ENCODE measurements at places on chromosomes 3 and 15.

DNA sequence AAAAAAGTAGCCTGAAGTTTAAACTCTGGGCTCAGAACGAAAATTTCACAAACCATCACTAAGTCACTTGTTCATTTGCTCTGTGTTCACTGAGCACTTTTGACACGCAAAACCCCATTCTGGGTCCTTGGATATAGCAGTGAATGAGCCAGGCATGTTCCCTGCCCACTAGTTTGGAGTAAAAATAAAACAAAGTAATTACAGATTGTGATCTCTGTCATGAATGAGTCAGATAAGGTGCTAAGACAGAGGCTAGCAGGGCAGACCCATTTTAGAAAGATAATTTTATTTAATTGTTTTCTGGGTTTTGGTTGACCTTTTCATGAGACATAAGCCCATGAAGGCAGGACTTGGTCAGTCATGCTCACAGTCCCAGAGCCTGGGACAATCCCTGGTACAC is 84.1 kb upstream of the ARHGEF3 start:
- no peak for DNase-seq

DNA sequence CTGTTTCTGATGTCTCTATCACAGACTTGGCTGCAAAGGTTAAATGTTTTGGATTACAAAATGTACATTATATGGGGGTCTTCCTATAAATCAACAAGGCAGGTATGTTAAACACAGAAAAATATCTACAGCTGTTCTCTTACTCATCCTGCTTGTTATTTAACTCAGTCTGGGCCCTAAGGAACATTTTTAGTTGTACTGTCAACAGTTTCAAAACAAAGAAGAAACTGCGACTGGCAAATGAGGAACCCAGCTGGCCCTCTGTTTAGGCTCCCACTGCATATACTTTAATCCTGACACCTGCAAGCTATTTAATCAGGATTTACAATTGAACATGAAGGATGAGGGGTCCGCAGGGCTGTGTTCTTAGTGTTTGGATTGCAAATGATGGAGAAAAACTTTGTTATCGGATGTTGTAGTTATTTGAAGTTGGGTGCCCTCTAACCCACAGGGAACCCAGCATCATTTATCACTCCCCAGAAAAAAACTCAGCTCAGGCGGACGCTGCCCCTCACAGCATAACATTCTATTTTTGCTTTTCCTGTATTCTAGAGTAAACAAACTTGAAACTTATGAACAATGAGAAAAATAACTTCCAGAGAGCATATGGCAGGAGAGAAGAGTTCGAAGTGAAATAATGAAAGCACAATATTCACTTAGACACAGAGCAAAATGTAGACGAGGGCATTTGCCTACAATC is 91.2 kb downstream of the POLR2M start:
- no peak for DNase-seq

DNA sequence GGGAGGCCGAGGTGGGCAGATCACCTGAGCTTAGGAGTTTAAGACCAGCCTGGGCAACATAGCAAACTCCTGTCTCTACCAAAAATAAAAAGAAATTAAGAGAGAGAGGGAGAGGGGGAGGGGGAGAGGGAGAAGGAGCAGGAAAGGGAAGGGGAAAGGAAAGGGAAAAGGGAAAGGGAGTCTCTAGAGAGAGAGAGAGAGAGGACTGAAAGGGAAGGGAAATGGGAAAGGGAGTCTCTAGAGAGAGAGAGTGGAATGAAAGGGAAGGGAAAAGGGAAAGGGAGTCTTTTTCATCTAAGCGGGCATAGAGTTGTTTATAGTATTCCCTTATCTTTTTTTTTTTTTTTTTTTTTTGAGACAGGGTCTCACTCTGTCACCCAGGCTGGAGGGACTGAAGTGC is 148.1 kb downstream of the NEO1 start:
- no peak for DNase-seq

GRCh38 chr3:34504366-34504765 is 705.9 kb downstream of the PDCD6IP start:
- no peak for DNase-seq

- no peak for DNase-seq
Measured at GRCh38 chr3:141960731-141961130, 84.3 kb downstream of the ATP1B3 start.

- no peak for DNase-seq
Measured at GRCh38 chr3:71402280-71402679, 181.2 kb downstream of the FOXP1 start.

- no peak for DNase-seq
Measured at GRCh38 chr3:149989307-149989706, 18.6 kb upstream of the PFN2 start.

DNA sequence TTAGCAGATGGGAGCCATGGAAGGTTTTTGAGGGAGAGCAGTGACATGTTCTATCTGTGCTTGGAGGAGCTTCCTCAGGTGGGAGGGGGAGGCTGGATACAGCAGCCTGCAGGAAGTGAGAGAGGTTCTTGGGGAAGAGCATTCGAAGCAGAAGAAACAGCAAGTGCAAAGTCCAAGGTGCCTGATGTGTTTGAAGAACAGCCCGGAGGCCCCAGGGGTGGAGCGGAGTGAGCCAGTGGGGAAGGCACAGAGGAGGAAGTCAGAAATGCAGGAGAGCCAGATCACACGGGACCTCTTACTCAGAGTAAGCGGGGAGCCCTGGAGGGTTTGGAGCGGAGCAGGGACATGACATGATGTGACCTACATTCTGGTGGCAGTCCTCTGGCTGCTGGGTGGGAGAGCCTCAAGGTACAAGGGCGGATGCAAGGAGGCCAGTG is 10.8 kb downstream of the ITGA11 start:
- no peak for DNase-seq

- peak; percentile 65 for DNase-seq
Measured at GRCh38 chr15:51038162-51038973, 56.3 kb downstream of the TNFAIP8L3 start.

DNA sequence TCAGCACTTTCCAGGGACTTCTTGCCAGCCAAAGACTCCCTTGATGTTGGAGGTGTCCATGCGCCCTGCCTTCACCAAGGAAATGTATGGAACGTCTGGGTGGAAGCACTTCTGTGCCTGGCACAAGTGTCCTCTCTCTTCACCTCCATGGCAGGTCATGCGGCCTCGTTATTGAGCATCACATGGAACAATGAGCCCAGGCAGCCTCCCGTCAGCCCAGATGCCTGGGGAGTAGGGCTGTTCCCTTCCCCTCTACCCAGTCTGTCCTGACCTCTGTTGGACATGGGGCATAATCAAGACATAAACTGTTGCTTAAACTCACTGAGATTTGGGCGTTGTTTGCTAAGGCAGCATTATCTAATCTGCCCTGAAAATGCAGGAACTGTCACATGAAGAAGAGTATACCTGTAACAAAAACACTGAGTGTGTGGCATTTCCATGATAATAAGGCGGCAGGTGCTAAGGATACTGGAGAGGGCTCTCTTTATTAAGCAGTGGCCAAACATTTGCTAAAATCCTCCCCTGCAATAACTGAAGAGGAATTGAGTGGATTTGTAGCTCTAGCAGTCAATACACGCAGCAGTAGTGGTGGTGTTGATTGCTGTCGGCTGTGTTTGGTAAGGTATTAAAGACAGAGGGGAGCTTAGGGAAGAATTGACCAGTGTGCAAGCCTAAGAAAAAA is 338.2 kb upstream of the ATP10A start:
- DNase-seq: no peak

DNA sequence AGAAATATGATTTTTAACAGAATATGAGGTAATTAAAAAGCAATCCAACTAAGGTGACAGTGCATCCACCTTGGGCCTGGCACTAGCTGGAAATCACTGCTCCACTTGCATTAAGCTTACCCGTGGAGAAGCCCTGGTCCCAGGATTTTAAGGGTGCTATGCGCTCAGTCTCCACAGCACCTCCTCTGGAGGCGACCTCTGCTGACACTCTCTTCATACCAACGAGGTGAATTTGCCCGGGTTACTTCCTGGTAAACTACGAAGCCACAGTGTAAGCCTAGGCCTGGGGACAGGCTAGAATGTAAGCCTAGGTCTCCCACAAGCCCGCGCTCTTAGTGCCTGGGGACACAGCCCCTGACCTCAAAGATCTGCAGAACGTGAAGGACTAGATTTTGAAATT is 793 bp downstream of the APOD start:
- DNase-seq: no peak

DNA sequence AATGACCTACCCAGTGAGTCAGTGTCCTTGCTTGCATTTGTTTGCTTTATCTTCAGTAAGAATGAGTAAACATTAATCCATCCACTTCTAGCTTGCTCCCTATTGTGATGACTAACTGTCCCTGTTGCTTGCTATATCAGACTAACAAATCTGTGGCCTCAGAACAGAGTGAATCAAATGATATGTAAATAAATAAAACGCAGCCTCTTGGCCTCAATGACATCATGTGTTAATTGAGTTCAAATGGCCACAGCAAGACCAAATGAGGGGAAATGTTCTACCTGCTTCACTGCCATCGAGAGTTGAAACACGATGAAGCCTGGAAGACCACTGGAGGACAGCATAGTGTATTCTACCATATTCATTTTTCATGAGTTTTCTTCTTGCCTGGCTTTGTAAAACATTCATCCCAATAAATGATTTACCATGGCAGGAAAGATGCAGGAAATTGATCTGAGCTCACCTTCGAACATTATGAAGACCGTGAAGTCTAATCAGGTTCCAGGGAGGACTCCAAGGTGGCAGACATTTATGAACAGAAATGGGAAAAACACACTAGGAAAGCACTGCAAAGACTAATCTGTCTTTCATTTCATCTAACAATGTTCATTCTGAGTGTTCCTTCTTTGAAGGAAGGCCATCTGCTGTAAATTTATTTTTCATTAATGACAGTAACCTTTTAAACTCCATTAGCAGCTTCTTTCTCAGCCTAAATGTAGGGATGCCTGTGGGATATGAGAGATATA is 1144.5 kb downstream of the TUSC7 start:
- DNase-seq: peak; percentile 1

DNA sequence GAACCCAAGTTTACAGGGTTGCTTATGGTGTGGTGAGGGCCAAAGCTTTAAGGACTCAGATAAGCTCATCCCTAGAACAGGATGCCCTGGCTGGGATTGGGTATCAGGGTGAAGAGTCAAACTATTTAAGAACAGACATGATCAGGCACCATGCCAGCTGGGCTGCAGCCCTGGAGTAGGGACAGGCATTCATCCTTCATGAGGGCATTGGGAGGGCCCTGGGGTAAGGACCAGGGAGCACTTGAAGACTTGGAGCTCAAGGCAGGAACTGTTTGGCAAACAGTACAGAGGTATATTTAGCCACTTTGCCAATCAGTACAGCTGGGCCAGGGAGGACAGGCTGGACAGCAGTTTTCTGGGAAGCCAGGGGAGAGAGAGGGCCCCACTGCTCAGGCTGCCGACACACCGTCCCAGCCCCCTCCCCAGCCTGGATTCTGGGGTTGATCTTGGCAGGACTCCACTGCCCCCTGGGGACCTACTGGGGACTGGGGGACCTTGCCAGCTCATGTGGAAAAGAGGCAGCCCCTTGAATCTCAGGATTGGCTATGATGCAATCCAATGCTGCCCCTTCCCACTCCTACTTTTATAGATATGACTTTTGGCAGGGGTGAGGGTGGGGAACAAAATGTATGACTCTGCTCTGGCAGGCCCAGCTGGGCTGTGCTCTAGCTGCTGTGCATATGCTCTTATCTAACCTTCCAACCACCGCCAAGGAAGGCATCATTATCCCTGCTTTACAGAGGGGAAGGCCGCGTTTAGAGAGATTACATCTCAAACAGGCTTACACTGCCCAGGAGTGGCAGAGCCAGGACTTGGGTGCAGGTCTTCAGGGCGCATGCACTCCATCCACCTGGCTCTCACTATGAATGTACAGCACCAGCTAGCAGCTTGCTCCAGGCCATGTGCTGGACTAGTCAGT is 2.3 kb downstream of the PLA2G4E start:
- no peak for DNase-seq

DNA sequence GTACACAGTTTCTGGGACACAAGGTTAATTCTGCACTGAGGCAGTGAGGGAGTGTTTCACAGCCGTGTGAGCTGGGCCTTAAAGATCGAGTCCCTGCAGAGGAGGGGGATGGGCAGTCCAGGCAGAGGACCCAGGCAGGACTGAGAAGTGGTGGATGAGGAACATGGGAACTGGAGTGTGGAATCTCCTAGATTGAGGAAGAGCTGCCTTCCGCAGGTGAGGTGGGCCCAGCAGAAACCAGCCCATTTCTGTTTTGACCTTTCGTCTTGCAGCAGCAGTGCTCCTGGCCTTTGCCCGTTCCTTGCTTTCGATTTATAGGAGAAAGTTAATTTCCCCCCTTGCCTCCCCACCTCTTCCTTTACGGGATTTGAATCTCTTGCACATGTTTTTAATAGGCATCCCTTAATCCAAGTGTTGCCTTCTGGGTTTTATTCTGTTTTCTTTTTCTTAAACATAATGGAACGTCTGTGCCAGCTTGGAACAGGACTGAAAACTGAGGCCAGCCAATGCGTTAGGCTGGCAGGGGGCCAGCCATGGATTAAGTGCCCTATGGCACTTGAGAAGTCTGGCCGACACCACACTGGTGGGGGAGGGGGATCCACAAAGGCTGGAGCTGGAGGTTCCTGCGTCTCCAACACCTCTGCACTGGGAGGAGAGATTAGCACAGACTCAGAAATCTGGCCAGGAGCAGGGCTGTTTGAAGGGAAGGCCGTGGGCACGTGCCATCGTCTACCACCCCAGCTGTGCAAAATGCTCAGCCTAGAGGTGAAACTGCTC is 78.1 kb downstream of the AAGAB start:
- no peak for DNase-seq

GRCh38 chr3:50258979-50259378 is 10.0 kb upstream of the SEMA3B start:
- DNase-seq: no peak

GRCh38 chr3:142944342-142944741 is 19.1 kb downstream of the PAQR9 start:
- DNase-seq: no peak

GRCh38 chr15:81511138-81511537 is 137.1 kb upstream of the TMC3 start:
- peak; percentile 19 for DNase-seq

- no peak for DNase-seq
Measured at GRCh38 chr15:52243286-52243685, 52.1 kb upstream of the GNB5 start.

DNA sequence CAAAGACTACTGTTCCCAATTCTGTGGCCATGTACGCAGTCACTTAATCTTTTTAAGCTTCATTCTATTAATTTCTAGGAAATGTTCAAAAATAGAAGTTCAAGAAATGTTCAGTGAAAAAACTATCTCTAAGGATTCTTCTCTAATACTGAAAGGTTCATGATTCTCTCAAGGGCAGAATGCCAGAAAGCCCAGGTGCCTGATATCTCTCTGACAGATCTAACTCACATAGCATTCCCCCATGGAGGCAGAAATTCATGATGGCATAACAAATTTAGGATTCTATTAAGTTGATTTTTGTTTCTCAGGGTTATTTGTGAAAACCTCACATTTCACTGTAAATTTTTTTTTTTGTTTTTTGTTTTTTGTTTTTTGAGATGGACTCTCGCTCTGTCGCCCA is 17.5 kb downstream of the CHRM5 start:
- peak; percentile 11 for DNase-seq

DNA sequence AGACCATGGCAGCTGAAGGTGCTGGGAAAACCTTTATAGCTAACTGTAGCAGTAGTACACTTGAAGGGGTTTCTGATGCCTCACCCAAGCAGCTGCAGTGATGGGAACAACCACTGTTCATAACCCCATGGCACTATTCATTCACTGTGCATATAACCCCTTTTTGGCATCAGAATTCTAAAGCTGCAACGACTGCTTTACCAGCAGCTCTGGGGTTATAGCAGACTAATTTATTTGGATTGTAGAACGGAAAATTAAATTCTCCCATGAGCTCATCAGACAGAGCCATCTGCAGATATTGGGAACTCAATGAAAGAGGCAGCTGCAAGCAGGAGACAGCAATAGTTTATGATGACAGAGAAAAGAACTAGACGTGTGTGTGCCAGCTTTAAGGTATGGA is 28.6 kb downstream of the TFDP2 start:
- DNase-seq: no peak

GRCh38 chr3:77038468-77038929 is 1.4 kb upstream of the ROBO2 start:
- DNase-seq: peak; percentile 67
